Esophagus muscularis mucosa (tissue), 4 donors: ENCODE measurements at places on chromosomes 3 and 15. TPM values are rescaled to one million over a fixed set of nuclear protein-coding genes. Genes with fewer than 3 reads are reported as not detected.

The OSBPL10 gene
- 6.3 TPM for total RNA-seq

The DHFR2 gene
- total RNA-seq = 3.3 TPM

The MYD88 gene
- 38.6 TPM for total RNA-seq

The IL12A gene
- 0.42 TPM for total RNA-seq

The ITGA11 gene
- 13.6 TPM for total RNA-seq

The SLC6A11 gene
- total RNA-seq = not detected

The ESYT3 gene
- total RNA-seq = 0.83 TPM

The PRTG gene
- total RNA-seq = 1.9 TPM

The AHSG gene
- total RNA-seq = not detected

The SLTM gene
- 88.5 TPM for total RNA-seq

DNA sequence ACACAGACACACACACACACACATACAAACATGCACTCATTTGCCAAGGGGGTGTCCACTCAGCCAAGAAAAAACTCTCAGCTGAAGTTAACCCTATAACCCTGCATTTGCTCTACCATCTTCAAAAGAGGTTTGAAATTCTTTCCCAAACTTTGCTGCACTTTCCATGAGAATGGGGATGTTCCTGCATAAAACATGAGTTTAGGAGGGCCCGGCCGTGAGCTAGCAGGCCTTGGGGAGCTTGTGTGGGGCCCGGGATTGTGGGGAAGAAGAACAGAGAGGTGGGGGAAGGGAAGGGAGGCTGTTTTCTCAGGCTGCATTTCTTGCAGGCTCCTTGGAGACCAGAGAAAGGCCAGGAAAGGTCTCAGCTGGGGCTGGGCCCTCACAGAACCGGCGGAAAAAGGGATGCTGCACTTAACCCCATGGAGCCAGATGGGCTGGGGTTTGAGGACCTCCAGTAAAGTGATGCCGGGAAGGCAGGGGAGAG, 40.8 kb downstream of the SEMA5B start:
- H3K36me3 ChIP-seq = no peaks in the 10 kb centered on the region
- H3K4me3 ChIP-seq = no peak overlapping the region

DNA sequence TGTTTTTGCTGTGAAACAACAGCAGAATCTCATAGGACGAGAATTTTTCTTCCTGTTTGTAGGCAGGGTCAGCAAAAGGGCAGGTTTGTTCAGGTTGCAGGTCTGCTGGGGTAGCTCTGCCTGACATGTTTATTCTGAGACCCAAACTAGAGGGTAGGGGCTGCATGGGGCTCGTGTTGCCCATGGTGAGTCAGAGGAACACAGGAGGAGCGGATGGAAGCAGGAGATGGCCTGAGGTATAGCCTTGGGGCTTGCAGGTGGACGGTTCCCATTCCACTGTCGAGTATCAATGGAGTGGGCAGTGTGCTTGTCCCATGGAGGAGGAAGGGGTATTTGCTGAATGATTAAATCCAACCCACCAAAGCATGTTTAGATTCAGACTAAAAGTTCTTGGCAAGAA, 138.9 kb downstream of the APBA2 start:
- DNase-seq = no peak
- no peaks in the 10 kb centered on the region for H3K36me3 ChIP-seq
- no peak overlapping the region for H3K27ac ChIP-seq

GRCh38 chr15:36075333-36075732, 504.1 kb upstream of the CDIN1 start:
- no peaks in the 10 kb centered on the region for H3K36me3 ChIP-seq
- H3K27me3 ChIP-seq = no peaks in the 10 kb centered on the region
- H3K4me3 ChIP-seq = no peak overlapping the region
- H3K27ac ChIP-seq = no peak overlapping the region
- no peak for DNase-seq
- H3K4me1 ChIP-seq = no peaks in the 10 kb centered on the region

GRCh38 chr3:31476209-31476608, 56.5 kb upstream of the STT3B start:
- no peaks in the 10 kb centered on the region for H3K4me1 ChIP-seq
- H3K27ac ChIP-seq = no peak overlapping the region
- no peak overlapping the region for H3K4me3 ChIP-seq
- DNase-seq = peak; percentile 29
- no peaks in the 10 kb centered on the region for H3K36me3 ChIP-seq

DNA sequence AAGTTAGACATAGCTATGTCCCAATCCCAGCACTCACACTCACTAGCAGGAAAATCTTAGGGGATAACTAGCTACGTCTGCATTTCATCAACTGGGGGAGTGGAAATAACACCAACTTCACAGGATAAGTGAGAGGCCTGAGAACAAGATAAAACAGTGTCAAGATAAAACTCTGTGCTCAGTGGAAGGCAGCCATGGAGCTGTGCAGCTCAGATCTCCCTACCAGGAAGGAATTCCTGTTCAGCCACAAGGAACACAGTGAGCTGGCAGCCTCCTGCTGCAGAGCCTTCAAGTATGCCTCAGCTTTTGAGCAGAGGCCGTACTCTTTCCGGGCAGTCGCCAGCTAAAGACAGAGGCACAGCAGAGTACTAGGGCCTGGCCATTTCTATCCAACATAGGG, 115.8 kb upstream of the TOPAZ1 start:
- no peak overlapping the region for H3K27ac ChIP-seq
- no peak for DNase-seq
- no peaks in the 10 kb centered on the region for H3K27me3 ChIP-seq

- peaks cover 88% of the 10 kb centered on the region for H3K4me1 ChIP-seq
- peak overlapping the region; percentile 83 for H3K27ac ChIP-seq
- DNase-seq = no peak
Observed at GRCh38 chr3:112633757-112634156, 7.2 kb downstream of the CCDC80 start.

GRCh38 chr3:63762180-63762579, 56.9 kb upstream of the C3orf49 start:
- H3K4me1 ChIP-seq = no peaks in the 10 kb centered on the region
- no peaks in the 10 kb centered on the region for H3K36me3 ChIP-seq
- no peak overlapping the region for H3K27ac ChIP-seq
- no peaks in the 10 kb centered on the region for H3K27me3 ChIP-seq
- no peak overlapping the region for H3K4me3 ChIP-seq

GRCh38 chr15:47652328-47652727, 65.0 kb upstream of the SEMA6D start:
- H3K27me3 ChIP-seq = no peaks in the 10 kb centered on the region
- no peaks in the 10 kb centered on the region for H3K36me3 ChIP-seq
- H3K4me3 ChIP-seq = no peak overlapping the region
- no peak overlapping the region for H3K27ac ChIP-seq

GRCh38 chr3:110749006-110749405, 322.6 kb upstream of the NECTIN3 start:
- H3K36me3 ChIP-seq = no peaks in the 10 kb centered on the region
- H3K27ac ChIP-seq = no peak overlapping the region
- DNase-seq = no peak

DNA sequence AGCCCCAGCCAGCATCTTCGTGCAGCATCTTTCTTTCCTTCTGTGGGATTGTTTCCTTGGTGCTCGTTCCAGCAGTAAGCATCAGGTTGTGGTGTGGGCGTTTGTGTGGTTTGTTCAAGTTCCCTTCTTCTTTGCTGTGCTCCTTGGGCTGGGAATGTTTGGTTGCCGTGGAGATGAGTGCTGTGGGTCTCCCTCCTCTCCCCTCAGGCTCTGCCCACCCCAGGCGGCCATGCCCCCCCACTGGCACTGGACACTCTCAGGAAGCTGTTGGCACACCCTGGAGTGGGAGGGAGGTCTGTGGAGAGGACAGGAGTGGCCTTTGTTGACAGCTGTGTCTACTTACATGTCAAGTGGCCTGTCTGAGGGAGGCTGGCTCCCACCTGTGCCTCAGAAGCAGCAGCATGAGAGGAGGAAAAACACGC, 46.5 kb upstream of the SACM1L start:
- no peak overlapping the region for H3K27ac ChIP-seq
- H3K4me3 ChIP-seq = no peak overlapping the region
- no peaks in the 10 kb centered on the region for H3K27me3 ChIP-seq
- peaks cover 2% of the 10 kb centered on the region for H3K36me3 ChIP-seq
- no peak for DNase-seq
- peaks cover 56% of the 10 kb centered on the region for H3K4me1 ChIP-seq

DNA sequence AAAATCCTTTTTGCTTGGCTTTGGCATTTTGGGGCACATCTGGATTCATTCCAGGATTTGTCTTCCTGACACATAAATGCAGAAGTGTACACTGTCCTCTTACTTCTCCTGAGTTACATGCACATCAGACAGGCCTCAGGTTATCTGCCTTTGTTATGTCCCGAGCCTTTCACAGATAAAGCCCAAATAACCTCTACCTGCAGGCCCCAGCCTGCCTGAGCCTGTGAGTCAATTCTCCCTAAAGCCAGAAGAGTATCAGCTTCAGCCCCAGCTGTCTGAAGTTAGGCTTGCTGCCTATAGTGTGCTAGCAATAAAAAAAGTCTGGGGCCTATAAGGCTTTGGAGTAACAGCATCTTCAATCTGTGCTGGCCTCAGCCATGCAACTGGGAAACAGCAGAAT, 17.7 kb upstream of the GSK3B start:
- no peak overlapping the region for H3K4me3 ChIP-seq
- peak; percentile 79 for DNase-seq
- H3K36me3 ChIP-seq = no peaks in the 10 kb centered on the region
- H3K27me3 ChIP-seq = no peaks in the 10 kb centered on the region
- no peak overlapping the region for H3K27ac ChIP-seq
- H3K4me1 ChIP-seq = no peaks in the 10 kb centered on the region

DNA sequence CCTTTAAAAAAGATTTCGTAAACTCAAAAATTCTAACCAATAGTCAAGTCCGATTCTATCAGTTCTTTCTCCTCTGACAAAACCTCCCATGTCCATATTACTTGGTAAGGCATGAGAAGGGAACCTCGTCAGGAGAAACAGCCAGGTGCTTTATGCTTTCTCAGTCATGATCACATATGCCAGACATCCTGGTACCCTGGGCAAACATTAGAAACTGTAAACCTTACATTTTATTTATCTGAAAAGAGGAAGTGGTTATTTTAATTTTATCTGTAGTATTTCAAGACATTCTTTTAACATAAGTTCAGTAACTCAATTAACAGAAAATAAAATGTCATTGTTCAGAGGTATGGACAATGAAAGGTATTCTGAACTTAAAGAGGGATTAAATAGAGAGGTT, 474.8 kb upstream of the GBE1 start:
- no peaks in the 10 kb centered on the region for H3K36me3 ChIP-seq
- no peaks in the 10 kb centered on the region for H3K4me1 ChIP-seq
- no peak overlapping the region for H3K4me3 ChIP-seq
- DNase-seq = no peak
- H3K27ac ChIP-seq = no peak overlapping the region

DNA sequence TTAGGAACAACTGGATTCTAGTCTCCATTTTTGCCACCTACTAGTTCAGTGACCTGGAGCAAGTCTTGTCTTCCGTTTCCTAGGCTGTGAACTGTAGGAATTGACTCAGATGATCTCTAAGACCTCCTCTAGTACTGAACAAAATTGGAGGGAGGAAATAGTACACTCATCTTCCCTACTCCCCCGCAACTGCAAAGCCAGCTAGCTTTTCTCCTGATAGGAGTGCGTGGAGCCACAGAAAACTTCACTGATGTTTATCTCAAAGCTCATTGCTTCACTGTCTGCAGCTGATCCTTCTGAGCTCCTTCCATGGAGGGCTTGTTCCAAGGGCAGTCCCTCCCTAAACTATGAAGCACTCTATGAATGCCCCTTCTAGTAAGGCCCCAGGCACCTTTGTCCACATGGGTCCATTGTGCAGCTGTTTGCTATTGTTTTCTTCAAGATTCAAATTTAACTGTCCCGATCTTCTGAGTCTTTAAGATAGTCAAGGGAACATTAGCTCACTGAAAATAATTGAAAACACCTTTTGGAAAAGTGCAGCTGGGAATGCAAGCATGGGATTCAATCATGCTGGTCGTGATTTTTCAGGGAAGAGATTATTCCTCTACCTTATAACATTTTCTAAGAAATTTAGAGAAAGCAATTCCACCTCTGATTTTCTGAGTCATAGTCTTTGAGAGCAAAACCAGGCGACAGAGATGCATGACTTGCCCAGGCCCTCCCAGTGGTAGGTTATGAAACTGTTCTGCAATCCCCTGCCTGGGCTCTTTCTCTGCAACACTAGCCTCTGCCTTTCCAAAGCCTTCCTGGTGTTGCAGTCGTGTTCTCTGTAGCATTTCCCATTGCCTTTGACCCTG, 24.3 kb downstream of the FILIP1L start:
- H3K27ac ChIP-seq = no peak overlapping the region
- no peaks in the 10 kb centered on the region for H3K36me3 ChIP-seq
- peaks cover 42% of the 10 kb centered on the region for H3K4me1 ChIP-seq

DNA sequence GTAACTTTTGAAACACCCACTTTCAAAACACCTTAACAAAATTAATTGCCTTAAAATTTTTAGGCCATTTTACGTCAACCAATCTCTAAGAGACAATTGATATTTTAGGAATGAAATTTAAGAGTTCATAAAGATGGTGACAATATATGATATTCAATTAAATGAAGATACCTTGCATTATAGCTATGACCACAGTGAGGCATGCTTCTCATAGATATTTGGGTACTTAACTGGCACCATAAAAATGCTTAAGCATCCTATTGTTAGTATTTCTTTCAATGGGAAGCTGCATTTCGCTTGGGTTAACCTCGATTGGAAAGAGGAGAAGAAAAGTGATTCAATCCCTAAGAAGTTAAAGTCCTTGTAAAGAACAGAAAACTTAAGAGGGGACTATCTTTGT, 209.0 kb downstream of the GAP43 start:
- no peak overlapping the region for H3K27ac ChIP-seq
- H3K4me3 ChIP-seq = no peak overlapping the region
- H3K4me1 ChIP-seq = peaks cover 9% of the 10 kb centered on the region
- H3K36me3 ChIP-seq = no peaks in the 10 kb centered on the region
- H3K27me3 ChIP-seq = no peaks in the 10 kb centered on the region

DNA sequence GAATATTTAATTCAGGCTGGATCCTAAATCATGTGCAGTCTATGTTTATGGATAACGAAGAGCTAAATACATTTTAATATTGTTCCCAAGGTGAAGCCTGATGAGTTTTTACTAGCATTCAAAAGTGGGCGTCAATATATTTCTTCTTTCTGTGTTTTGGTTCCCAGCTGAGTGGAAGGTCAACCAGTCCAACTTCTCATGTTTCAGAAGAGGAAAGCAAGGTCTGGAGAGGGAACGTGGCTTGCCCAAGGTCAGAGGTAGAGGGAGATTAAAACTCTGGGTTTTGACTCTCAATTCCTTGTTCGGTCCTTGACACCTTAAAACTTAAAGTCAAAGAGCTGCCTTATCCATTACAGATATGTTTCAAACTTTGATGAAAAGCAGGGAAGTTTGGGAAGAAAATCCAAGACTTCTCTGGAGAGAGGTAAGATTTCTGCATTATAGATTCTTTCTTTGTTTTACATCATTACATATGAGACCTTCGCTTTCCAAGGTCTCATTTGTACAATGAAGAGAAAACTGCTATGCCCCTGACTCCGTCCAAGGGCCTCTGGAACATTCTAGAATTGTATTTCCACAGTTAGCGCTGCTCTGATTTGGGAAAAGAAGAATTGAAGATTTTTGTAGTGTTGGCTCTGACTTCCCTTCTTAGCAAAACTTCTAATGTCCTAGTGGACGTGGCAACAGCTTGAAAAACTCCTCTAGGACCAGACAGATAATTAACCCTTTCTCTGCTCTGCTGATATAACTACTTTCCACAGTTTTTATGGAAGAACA, 57.7 kb upstream of the HES1 start:
- H3K4me3 ChIP-seq = no peak overlapping the region
- no peaks in the 10 kb centered on the region for H3K27me3 ChIP-seq
- H3K27ac ChIP-seq = no peak overlapping the region
- no peak for DNase-seq
- H3K4me1 ChIP-seq = peaks cover 14% of the 10 kb centered on the region

GRCh38 chr3:124149771-124150170, 157.8 kb upstream of the ROPN1 start:
- no peaks in the 10 kb centered on the region for H3K27me3 ChIP-seq
- no peak for DNase-seq
- H3K4me1 ChIP-seq = peaks cover 12% of the 10 kb centered on the region
- H3K4me3 ChIP-seq = no peak overlapping the region
